ENCODE measurements at places on chromosomes 16 and 17. TPM values are rescaled to one million over a fixed set of nuclear protein-coding genes. Genes with fewer than 3 reads are reported as not detected.

The KRT36 gene
- total RNA-seq, result not detected

The PYY gene
- not detected for total RNA-seq

The TMEM100 gene
- total RNA-seq, result not detected

- DNase-seq, result no peak
- H3K27me3 ChIP-seq, result no peaks in the 10 kb centered on the region
- H3K4me1 ChIP-seq, result peaks cover 42% of the 10 kb centered on the region
- H3K36me3 ChIP-seq, result no peaks in the 10 kb centered on the region
Measured at GRCh38 chr17:48296453-48296852, 133.6 kb downstream of the SKAP1 start.

The NPIPB13 gene
- total RNA-seq, result 10.2 TPM

The TGFB1I1 gene
- total RNA-seq, result 0.59 TPM

The SLC9A5 gene
- total RNA-seq, result 5.2 TPM

DNA sequence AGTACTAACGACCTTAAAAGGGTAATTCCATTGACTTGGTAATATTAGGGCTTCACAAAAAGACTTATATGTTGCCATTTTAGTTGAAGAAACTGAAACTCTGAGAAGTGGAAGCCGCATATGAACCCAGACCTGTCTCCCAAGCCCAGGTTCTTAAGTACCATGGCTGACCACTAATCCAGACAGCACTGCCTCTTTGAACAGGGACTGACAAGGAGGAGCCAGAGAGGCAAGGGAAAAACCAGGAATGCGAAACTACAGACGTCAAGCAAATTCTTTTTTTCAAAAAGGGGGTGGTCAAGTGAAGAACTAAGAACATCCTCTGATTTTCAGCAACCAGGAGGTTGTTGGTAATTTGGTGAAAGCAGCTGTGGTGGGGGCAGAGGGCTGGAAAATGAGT, 15.2 kb downstream of the CYB5D1 start:
- DNase-seq, result no peak
- H3K36me3 ChIP-seq, result no peaks in the 10 kb centered on the region
- H3K27ac ChIP-seq, result no peak overlapping the region

DNA sequence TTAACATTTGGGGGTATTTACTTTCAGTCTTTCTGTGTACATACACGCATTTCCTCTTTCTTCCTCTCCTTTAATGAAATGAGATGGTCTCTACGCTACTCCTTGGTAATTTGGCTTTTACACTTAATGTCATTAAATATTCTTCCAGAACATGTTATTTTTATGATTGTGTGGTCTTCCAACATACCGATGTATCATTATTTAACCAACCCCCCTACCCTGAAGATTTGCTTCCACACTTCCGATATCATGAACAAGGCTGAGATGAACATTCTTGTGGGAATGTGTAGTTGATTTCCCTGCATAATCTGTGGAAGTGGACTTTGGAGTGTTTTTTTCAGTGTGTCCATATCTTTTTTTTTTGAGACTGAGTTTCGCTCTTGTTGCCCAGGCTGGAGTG, 2.3 kb upstream of the PGS1 start:
- DNase-seq, result no peak
- no peak overlapping the region for H3K4me3 ChIP-seq
- peaks cover 27% of the 10 kb centered on the region for H3K4me1 ChIP-seq

DNA sequence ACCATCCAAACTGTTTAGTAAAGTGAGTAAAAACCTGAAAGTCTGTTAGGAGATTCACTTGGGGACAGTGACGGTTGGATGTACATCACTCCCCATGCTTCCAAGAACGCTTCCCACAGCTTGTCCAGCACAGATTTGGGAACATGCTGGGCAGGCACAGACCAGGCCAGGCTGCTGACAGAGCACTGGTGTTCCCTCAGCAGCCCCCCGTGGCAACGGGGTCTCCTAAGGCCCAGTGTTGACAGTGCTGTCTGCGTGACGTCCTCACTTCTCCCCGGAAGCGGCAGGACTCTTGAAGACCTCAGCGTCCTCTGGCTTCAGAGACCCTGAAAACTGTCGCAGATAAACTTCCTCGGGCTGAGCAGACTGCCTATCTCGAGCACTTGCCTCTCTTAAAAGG, 8.9 kb upstream of the TRPV3 start:
- no peaks in the 10 kb centered on the region for H3K27me3 ChIP-seq
- H3K27ac ChIP-seq, result no peak overlapping the region
- no peaks in the 10 kb centered on the region for H3K4me1 ChIP-seq

GRCh38 chr17:21373696-21374440, 2.3 kb upstream of the KCNJ12 start:
- no peak overlapping the region for H3K4me3 ChIP-seq
- H3K27me3 ChIP-seq, result no peaks in the 10 kb centered on the region

The GINS2 gene
- 68.6 TPM for total RNA-seq

DNA sequence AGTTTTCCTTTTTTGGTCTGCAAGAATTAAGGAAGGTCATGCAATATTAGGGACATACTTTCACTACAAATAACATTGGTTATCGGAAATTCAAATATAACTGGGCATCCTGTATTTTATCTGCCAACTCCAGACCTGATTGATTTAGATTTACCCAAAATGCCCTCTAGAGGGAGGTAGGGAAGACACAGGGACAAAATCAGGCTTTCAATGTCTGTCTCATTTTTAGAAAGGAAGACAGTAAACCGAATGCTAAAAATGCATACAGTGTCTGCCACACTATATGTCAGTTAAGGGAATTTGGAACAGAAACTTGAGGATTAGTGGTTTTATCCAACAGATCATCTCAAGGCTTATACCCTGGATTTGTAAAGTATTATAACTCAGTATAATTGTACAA, 161.7 kb upstream of the SOX9 start:
- H3K4me3 ChIP-seq, result no peak overlapping the region
- no peak overlapping the region for H3K27ac ChIP-seq
- no peaks in the 10 kb centered on the region for H3K27me3 ChIP-seq

- H3K4me1 ChIP-seq, result no peaks in the 10 kb centered on the region
- H3K27me3 ChIP-seq, result no peaks in the 10 kb centered on the region
- no peak overlapping the region for H3K4me3 ChIP-seq
- peaks cover 7% of the 10 kb centered on the region for H3K36me3 ChIP-seq
Measured at GRCh38 chr17:37177254-37177870, 198.4 kb upstream of the C17orf78 start.
